Hematopoietic multipotent progenitor cell treated with erythropoietin and hydrocortisone succinate and interleukin-3 and kit ligand, for 15 days (in vitro differentiated cells): ENCODE measurements at places on chromosomes 13 and 19.

DNA sequence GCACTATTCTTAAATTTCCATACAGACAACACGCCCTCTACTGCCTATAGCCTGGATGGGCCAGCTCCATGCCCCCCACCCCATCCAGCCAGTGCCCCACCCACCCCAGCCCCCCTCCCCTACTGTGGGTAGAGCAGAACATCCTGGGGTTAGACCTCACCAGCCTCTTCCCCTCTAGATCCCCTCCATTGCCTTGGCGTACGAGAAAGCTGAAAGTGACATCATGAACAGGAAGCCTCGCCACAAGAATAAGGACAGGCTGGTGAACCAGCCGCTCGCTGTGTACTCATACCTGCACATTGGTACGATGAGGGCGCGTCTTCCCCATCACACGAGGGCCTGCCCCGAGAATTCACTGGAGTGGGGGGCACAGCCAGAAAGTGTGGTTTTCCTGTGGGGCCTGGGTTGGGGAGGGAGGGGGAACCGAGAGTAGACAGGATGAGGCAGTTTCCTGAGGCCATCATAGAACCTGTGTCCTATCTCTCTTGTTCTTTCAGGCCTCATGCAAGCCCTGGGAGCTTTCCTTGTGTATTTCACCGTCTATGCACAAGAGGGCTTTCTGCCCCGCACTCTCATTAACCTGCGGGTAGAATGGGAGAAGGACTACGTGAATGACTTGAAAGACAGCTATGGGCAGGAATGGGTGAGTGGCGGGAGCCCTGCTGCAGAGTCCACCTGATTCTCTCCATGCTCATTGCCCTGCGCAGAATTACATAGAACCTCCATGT lies 29.1 kb downstream of the ATP12A start:
- no peak for DNase-seq

DNA sequence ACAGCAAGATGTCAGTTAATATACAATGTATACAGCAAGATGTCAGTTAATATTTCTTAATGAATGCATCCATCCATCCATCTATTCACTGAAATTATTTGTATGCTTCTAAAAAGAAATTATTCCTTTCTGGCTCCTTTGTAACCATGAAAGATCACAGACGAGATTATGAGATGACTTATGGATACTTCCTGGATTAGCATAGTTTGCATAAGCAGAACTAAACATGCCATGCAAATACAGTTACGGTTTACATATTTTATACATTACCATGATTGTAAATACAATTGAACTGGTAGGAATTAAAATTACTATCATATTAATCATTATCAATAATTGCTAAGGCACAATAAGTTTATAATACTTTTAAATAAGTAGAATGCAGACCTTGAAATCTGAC lies 32.7 kb downstream of the NALCN start:
- no peak for DNase-seq

DNA sequence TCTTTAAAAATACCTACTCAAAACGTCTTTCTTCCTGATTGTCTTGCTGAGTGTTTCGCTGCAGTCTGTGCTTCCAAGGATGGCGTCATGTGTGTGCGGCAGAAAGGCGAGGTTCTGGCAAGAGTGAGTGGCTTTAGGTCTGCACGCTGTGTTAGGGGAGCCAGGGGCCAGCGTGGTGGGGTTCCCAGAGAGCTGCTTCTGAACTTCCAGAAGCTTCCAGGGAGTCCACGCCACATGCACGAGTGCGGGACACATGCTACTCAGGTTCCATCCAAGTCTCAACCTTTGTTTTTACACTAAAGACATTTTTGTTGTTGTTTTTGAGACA lies 67.9 kb downstream of the ATP11A start:
- no peak for DNase-seq

- no peak for DNase-seq
These were observed 75.3 kb upstream of the UQCRFS1 start for GRCh38 chr19:29288256-29288655.

- no peak for DNase-seq
These were observed 1314.9 kb downstream of the PCDH9 start for GRCh38 chr13:65915195-65915594.
